DMS53 (cell line): ENCODE measurements at places on chromosomes 4 and X.

GRCh38 chr4:76388160-76388908 lies 32.6 kb downstream of the CCDC158 start:
- no peak for DNase-seq

- no peak for DNase-seq
Observed at GRCh38 chrX:5490786-5491563, 737.7 kb downstream of the NLGN4X start.

- no peak for DNase-seq
Observed at GRCh38 chr4:8820178-8821102, 51.2 kb downstream of the HMX1 start.

GRCh38 chr4:76782837-76783236 lies 115.1 kb downstream of the SOWAHB start:
- no peak for DNase-seq

GRCh38 chr4:7187168-7187535 lies 5.2 kb upstream of the SORCS2 start:
- DNase-seq: no peak
